ENCODE measurements at places on chromosomes 1 and 21.

GRCh38 chr1:72938408-72938807 is 656.1 kb upstream of the NEGR1 start:
- DNase-seq = no peak

GRCh38 chr1:89589515-89589914 is 43.4 kb upstream of the LRRC8C start:
- no peak for DNase-seq

DNA sequence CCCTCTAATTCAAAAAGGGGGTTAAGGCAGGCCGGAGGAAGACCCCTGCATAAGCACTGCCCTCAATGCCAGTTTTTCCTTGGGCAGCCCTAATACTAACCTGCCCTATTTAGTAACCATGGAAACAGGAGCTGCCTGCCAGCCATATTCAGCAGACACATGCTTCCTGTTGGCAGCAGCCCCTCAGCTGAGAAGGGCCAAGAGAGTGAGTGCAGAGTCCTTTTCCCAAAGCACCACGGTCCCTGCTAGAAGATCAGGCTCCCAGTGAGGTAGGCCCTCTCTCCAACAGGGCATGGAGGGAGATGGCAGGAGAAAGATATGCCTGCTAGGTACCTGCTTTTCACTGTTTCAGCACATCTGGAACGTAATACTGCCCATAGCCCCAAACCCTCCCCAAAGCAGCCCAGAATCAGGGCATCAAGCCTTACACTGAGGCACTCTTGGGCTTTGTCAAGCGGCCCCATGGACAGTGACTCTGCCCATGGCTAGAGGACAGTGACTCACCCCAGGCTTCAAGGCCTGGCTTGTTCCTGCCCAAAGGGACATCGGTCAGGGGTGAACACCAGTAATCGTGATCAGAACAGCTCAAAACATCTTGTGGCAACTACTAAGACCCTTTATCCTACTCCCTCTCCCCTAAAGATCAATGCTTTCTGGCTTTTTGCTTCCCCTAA is 64.5 kb downstream of the BCAR3 start:
- DNase-seq = no peak

DNA sequence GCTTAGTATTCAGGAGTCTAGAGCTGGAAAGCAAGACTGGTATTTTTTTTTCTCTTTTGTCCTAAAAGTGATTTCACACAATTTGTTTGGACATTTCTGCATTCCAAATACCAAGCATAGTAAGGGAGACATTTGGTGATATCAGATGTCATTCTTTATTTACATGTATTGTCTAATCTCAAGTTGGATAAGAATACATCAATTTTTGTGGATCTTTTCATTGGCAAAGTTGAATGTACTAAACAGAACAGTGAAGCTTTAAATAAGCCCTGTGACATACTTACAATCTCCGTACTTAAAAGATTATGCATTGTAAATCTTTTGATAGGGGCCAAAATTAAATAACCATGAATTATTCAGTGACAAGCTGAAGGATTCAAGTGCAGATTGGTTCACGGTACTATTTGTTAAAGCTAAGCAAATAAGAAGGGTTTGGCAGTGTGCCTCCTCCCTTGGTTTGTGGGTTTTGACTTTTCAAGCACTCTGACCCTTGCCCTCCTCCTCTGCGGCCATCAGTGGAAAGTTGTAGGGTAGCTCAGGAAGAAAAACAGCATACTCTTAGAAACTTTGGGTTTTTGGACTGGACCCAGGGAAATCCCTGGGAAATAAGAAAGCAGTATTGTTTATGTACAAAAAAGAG is 663.7 kb downstream of the ADGRL2 start:
- DNase-seq = no peak

DNA sequence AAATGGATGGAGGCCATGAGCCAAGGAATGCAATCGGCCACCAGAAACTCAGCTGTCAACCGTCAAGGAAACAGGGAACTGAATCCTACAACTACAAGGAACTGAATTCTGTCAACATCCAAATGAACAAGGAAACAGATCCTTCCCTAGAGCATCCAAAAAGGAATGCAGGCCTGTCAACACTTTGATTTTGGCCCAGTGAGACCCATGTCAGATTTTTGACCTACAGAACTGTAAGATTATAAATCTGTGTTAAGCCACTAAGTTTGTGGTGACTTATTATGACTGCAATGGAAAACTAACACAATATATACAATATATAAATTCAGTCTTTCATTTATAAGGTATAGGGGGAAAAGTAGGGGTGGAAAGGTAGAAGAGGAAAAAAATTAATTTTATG is 55.3 kb downstream of the SHCBP1L start:
- no peak for DNase-seq

DNA sequence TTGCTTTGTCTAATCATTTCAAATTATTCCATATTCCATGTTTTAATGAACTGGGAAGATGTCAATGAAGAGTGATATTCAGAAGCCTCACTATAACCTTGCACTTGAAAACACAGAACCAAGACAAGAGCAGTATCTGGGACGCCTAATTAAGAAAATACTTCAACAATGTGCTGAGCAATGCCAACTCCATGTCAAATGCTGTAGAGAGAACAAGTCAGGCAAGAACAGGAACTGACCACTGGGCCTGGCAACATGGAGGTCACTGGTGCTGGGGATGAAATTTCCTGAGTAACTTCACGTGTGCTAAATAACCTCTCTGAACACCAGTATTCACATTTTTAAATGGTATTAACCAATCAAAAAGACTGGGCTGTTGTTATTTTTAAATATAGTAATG is 22.8 kb downstream of the HEATR1 start:
- no peak for DNase-seq

GRCh38 chr1:183236158-183236725 is 50.2 kb downstream of the LAMC2 start:
- no peak for DNase-seq

DNA sequence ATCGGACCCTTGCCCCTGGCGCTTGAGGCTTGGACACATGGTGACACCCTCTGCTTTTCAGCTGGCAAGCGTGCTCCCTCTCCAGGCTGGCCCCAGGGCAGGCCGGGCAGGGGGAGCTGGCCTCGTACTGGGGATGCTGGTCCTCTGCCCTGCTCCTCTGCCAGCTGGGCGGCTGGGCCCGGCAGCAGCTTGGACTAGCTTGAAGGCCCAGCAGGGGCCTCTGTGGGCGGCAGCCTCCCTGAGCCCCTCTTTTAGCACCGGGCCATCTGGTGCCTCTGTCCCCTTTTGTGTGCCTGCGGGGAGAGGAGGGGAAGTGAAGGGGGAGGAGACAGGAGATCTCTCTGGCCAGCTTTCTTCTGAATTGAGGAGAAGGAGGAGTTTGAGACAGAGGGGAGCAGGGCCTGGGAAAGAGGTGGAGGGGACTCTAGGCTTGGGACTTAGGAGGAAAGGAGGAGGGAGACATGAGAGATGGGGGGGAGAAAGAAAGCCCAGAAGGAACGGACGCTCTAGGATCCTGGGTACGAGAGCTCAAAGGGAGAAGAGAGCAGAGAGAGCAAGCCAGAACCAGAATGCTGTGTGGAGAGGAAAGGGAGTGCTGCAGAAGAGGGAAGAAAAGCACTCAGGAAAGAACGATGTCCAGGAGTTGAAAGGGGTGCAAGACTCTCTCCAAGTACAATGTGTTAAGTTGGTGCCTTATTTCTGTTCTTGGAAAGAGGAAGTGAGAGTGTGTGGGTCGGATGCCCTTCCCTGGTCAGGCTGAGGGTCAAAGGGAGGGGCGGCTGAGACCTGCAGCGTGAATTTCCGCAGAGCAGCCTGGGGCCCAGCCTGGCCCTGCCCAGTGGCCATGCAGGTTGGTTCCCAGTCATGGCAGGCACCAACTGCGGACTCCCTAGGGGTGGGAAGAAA is 40.3 kb downstream of the IER5 start:
- no peak for DNase-seq

DNA sequence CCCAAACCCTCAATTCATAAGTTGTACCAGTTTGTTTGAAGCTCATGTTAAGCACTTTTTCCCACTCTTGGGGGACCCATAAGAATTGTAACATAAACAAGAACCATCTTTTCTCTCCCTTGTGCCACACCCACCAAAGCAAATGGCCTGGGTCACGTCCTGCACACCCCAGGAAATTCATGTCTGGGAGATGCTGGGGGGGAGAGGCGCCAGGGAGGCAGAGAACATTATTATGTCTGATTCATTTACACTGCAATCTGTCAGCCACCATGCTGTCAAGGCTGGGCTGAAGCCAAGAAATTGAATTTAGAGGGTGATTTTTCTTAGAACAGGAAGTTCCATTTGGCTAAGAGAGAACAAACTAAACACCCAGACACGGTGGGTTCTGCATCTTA is 37.2 kb upstream of the IPO9 start:
- no peak for DNase-seq

- peak; percentile 75 for DNase-seq
These were observed 52.4 kb downstream of the CHD5 start for GRCh38 chr1:6127587-6128163.

DNA sequence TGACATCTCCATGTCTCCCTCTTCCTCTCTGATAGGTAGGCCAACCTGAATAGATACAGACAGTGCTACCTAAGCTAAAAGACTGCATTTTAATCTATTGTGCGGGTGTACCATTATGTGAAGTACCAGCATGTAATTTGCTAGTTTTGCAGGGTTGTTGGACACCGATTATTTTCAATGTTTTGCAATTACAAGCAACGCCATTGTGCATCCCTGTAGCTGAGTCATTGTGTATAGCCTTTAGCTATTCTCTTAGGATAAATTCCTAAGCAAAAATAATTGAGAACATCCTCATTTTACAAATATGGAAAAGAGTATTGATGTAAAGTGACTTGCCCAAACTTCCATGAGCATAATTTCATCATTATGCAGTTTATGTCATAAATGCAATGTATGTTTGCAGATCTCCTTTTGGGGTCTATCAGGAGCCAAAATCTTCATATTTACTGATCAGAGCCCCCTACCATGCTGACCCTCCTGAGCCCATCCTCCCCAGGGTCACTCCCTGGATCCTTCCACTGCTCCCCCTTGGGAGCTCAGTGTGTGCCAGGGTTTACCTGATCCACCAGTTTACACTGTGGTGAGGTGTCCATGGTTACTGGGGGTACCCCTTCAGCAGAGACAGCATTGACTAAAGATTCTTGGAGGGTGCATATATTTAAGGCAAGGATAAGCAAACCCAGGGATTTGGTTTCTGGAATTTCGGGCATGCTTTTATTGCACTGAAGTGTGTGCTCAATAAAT is 80.6 kb downstream of the CCDC185 start:
- DNase-seq = no peak

DNA sequence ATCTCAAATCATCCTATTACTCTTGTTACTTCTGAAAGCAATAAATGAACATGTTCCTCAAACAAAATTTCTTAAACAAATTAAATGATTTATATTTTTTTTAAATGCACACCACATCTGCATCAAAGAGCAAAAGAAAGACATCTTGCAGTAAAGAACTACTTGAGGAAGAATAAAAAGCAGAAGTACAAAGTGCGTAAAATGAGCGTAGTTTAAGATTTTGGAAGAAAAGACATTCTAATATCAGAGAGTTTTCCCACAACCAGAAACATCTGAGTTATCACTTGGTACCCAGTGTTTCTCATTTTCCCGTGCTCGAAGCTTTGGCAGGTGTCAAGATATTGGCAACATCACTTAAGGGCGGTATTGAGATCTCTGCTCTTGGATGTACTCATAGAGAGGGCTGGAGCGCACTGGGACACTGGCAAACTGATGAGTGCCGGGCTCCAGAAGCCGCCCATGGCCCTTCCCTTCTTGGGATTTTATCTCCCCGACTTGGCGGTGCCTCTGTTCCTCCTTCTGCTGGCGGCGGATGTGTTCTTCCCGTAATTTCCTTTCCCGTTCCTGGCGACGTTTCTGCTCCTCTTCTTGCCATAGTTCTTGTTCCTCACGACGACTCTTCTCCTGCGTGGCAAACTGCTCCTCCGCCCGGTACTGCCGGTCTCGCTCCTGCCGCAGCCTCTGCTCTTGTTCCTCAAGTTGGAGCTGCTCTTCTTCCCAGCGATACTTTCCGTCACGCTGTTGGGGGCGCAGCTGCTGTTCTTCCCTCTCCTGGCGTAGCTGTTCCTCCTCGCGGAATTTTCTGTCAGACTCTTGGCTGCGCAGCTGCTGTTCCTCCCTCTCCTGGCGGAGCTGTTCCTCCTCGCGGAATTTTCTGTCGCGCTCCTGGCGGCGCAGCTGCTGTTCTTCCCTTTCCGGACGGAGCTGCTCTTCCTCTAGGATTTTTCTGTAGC is 7.9 kb downstream of the TCHH start:
- DNase-seq = no peak

- DNase-seq = no peak
These were observed 92.3 kb downstream of the PGBD5 start for GRCh38 chr1:230333590-230334446.

- DNase-seq = no peak
These were observed 20.0 kb downstream of the PIK3CD start for GRCh38 chr1:9671377-9672140.

DNA sequence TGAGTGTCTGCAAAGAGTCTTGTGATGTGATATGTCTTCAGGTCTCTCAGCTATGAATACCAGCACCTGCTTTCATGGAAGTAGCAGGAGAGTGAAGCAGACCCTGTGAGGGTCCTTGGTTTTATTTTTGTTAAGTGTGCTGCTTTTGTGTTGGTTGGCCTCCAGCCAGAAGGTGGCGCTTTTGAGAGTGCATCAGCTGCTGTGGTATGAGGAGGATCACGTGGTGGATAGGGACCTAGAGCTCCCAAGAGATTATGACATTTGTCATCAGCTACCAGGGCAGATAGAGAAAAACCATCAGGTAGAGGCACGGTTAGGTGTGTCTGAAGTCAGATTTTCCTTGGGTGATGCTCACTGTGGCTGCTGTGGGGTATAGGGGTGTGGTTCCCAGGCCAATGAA is 1232.1 kb downstream of the MRPL39 start:
- DNase-seq = no peak

DNA sequence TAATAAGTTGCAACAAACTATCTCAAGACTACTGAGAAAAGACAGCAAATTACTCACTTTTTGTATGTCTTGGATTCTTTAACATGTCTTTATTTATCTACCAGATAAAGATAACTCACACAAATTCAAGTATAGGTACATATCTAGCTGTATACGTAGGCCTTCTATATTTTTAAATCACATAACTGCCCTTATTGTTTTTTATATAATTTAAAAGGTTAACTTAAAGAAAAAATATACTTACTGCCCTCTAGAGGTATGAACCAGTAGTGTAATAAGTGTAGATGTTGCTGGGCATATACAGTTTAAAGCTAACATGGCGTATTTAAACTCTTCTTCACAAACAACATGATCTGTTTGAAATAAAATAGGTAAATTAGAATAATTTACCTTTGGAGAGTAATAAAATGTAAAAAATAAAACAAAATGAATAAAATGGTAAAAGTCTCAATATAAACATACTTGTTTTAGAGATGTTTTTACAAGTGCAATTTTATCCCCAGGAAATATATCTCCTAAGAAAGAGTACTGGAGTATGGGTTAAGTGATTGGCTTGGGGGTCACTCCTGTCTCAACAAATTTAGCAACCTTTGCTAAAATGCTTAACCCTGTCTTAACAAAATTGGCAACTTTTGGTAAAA is 235.2 kb downstream of the KCNT2 start:
- no peak for DNase-seq

- no peak for DNase-seq
These were observed 17.6 kb downstream of the CLCN6 start for GRCh38 chr1:11823366-11824137.
